ENCODE measurements at places on chromosomes 13 and 19.

DNA sequence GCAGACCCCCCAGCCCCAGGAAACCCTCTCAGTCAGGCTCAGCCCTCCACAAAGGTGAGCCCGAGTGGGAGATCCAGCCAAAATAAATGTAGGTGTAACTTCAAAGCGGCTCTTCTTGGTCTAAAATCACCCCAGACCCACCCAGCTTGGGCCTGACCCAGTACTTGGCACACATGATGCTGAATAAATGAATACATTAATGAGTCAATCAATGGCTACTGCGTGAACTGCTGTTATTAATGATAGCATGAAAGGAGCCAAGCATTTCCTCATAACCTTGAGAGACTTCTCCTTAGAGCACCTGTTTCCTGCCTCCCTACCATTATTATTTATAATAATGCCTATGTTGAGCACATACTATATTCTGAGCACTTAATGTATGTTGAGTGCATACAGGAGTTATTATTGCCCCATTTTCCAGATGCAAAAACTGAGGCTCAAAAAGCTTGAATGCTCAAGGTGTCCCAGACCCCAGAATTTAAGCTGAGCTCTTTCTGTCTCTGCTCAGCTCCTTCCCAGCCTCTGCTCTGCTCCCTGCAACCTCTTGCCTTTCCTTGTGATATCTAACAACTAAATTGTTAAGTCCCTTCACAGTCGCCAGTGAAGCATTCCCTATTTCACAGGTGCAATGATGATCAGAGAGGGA is 4.3 kb downstream of the NOTCH3 start:
- no peak for DNase-seq

DNA sequence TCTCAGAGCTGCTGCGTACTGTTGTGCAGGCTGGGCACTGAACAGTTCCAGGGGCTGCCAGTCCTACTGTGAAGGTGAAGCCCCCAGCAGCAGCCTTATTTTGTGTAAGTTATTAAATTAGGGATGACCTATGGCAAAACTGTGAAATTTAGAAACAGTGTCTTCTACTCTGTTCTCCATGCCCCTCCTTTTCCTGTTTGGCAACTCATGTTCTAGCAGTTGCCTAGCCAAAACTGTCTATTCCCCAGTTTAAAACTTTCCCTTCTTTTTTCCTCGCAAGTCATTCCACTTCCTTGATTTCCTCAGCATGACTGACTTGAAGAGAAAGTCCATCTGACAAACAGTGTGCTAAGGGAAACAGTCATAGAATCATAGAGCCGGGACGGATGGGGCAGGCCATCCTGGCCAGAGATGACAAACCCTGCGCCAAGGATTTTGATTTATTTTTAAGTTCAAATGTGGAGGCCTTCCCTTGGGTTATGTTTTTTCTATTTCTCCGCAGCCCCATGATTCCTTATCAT is 78.1 kb upstream of the OLFM4 start:
- no peak for DNase-seq

DNA sequence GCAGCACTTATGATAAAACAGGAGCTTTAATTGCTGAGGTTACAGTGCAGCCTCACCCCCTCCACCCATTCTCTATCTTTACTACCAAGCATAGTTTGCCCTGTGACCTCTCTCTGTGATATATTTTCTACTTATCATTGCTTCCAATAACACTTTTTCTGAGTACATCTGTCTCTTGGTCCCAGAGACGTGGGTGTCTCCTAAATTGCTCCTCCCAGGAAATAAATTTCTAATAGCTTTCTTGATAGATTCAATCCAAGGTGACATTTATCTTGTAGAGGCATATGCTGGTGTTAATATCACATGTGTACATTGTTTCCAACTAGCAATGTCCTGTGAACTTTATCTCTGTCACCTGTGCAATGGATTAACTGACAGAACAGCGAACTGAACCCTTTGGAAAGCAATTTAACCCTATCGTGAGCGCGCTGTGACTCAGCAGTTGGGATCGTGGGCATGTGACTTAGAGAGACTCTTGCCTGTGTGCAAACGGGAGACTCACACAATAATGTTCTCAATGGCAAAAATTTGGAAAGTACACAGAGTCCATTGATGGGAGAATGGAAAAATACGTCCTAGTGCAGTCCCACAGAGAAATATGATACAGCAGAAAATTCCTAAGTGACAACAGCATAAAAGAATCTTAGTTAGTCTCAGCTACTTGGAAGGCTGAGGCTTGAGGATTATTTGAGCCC is 7.0 kb upstream of the MAP2K2 start:
- no peak for DNase-seq

DNA sequence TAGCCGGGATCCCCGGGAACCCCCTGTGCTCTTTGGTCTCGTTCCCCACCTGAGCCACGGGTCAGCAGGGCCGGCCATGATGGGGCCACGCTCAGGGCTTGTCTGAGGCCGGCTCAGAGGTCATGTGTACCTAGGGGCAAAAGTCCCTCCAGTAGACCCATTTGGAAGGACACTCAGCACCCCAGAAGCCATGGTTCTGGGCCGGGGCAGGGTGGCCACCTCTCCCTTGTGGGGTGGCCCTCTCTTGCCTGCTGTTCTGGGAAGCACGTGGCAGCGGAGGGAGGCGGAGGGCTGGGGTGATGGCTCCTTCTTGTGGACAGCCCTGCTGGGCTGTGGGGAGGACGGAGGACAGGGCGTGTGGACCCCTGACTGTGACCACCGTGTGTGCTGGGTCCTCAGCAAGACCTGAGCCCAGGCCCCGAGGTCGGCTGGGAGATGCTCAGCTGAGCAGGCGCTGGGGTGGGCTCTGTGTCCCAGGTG is 6.4 kb upstream of the PEAK3 start:
- DNase-seq, result no peak

GRCh38 chr19:33639035-33639681 is 17.4 kb downstream of the CHST8 start:
- DNase-seq, result no peak

GRCh38 chr13:94309576-94309975 is 169.9 kb downstream of the DCT start:
- no peak for DNase-seq

DNA sequence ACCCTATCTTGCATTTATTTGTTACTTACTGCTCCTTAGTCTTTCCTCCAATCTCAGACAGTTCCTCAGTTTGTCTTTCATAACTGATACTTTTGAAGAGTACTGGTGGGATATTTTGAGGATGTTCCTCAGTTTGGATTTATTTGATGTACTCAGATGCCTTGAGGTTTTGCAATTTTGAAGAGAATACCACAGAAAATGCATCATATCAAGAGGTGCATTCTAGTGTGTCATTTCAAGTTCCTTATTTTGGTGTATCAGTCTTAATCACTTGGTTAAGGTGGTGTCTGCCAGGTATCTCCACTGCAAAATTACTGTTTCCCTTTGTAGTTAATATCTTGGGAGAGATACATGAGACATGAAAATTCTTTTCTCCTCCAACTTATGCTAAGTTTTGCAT is 75.1 kb downstream of the URI1 start:
- DNase-seq, result no peak

DNA sequence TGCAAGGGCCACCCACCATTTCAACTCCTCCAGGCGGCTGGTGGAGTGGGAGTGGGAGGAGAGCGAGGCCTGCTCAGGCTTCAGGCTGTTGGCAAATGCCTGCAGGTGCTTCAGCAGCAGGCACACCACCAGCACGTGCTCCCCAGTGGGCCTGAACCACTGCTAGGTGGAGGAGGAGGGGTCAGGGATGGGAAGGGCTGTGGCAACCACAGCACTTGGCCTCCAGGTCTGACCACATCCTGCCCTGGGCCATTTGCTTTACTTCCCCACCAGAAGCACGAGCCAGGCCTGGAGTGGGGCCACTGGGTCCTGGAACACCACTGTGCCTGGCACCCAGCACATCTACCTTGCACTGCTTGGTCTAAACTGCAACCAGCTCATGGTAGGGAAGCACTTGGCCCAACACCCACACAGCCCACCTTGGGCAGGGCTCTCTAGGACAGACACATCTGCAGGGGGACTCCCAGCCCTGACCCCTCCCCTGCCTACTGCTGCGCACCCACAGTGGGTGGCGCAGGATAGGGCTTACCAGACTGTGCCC is 26.2 kb downstream of the TUBA3C start:
- no peak for DNase-seq
